ENCODE measurements at places on chromosomes 11 and 22.

DNA sequence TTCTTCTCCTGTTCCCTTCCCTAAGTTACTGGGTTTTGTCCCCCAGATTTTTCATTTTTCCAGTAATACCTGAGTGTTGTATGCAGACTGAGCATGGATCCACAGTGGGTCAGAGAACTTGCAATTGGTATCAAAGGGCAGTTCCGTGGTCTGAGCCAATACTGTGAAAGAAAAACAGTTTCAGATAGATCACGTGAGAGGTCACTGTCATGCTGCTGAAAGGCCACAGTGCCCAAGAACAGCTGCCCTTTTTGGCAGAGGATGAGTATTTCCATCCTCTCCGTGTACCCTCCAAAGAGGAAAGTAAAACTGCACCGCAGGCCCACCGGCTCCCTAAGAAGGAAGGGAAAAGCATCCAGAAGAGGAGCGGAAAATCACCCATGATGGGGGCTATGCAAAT, 73.0 kb upstream of the TBCEL start:
- no peak for DNase-seq

GRCh38 chr11:115155978-115156377, 348.2 kb downstream of the CADM1 start:
- DNase-seq: no peak

GRCh38 chr22:46063846-46064227, 86.5 kb upstream of the PPARA start:
- no peak for DNase-seq

GRCh38 chr11:33268945-33269540, 11.9 kb downstream of the HIPK3 start:
- DNase-seq: no peak

DNA sequence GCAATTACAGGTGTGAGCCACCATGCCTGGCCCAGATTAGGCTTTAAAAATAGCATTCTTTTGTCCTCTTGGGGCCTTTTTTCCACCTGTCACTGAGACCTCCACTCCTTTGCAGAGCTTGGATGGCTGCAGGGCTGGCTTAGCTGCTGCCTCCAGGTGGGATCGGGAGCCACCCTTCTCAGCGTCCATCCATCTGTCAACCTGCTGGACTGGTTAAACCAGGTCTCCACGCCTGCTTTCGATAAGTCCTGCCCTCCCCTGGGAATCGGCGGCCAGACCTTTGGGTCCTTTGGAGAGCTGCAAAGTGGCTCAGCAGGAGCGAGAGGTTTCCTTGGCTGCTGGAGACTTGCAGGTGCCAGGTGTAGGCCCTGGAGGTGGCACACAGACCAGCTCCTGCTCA, 23.4 kb upstream of the GRAMD4 start:
- DNase-seq: no peak

GRCh38 chr11:17531636-17532113, 12.5 kb downstream of the USH1C start:
- DNase-seq: no peak

DNA sequence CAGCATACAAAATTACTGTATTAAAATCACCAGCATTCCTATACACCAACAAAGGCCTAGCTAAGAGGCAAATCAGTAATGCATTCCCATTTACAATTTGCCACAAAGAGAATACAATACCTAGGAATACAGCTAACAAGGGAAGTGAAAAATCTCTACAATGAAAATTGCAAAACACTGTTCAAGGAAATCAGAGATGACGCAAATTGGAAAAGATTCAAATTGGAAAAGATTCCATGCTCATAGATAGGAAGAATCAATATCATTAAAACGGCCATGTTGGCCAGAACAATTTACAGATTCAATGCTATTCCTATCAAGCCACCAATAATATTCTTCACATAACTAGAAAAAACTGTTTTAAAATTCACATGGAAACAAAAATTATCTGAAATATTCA, 123.0 kb upstream of the ANO5 start:
- DNase-seq: no peak

DNA sequence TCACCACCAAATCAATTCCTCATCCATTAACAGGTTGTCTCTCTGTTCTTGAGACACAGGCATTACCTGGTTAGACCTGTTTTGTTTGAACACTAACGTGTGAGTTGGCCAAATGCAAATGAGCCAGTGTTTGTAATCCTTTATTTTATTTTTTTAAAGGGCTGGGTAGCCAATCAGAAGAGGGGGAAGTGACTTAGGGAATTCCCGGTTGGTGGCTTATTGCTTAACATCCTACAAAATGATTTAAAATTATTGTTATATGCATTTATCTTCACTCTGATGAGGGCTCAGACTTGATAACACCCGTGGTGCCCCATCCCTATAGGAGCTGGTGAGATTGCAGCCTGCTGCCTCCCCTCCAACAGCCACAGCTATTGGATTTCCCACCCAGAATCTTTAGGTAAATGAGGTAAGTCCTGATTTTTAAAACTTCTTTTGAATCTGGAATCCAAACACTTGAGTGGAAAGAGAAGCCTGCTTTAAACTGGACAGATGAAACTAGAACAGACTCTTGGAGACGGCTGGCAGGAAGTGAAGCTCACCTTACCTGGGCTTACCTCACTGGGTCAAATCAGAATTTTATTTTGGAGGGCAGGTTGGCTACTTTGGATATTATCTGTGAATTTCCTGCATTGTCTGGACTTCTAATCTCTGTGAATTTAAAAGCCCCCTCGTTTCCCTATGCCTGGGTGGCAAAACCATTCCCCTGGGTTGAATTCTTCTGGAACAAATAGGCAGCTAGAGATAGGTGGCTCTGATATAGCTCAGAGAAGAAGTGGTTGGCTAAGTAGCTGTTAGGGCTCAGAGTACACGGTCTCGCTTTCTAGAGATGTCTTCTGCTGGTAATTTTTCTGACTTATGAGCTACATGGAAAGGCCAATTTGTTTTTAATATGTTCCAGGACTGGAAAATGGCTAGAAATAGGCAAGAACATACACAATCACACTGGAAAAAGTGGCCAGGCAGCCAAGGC, at the start of gene EHF:
Gene EHF, plus strand, starts transcription at position 274 of the 973 bp plus-strand sequence. CDS start 21,538 bp downstream, outside the sequence.
- no peak for DNase-seq

DNA sequence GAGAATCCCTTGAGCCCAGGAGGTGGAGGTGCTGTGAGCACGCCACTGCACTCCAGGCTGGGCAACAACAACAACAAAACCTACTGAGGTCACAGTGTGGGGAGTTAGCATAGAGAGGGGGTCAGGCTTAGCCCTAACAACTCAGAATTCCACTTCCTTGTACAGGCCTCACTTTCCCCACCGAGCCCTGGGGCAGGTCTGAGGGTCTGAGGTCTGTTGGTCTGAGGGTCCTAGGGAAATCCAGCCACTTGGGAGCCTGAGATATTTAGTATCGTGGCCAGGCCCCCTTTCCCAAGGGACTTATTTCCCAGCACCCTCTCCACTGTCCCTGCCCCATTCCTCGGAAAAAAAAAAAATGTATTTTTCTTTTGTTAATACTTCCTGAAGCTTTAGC, 34.8 kb upstream of the HORMAD2 start:
- DNase-seq: no peak

DNA sequence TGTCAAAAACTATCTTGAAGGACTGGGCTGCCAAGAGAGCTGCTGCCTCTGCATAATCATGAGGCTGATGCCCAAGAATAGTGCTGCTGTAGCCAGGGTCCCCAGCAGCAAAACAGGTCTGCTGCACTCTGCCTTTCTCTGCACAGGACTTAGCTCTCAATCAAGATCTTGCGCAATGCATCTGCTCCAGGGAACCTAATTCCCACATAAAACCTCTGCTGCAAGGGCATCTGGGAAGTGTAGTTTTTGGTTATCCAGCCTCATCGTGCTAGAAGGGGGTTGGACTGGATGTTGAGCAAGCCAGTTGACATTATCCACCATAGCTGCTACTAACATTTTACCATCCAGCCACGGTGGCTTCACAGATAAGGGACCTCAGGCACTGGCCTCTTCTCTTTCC, 192.7 kb downstream of the C11orf91 start:
- no peak for DNase-seq

- DNase-seq: no peak
Measured at GRCh38 chr11:84372381-84372950, 1086.3 kb upstream of the CCDC90B start.

DNA sequence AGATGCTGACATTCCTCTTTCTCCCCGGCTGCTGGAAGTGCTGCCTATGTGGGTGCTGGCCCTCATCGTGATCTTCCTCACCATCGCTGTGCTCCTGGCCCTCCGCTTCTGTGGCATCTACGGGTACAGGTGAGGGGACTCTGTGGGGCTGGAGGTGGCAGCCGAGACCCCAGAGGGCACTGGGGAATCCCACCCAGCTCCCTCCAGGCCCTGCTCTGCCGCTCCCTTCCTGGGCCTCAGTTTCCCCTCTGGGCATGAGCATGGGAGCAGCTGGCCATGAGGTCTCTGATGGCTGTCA, 21.8 kb downstream of the CSF2RB start:
- no peak for DNase-seq

GRCh38 chr11:117219995-117220394, 11.9 kb downstream of the PCSK7 start:
- DNase-seq: no peak

DNA sequence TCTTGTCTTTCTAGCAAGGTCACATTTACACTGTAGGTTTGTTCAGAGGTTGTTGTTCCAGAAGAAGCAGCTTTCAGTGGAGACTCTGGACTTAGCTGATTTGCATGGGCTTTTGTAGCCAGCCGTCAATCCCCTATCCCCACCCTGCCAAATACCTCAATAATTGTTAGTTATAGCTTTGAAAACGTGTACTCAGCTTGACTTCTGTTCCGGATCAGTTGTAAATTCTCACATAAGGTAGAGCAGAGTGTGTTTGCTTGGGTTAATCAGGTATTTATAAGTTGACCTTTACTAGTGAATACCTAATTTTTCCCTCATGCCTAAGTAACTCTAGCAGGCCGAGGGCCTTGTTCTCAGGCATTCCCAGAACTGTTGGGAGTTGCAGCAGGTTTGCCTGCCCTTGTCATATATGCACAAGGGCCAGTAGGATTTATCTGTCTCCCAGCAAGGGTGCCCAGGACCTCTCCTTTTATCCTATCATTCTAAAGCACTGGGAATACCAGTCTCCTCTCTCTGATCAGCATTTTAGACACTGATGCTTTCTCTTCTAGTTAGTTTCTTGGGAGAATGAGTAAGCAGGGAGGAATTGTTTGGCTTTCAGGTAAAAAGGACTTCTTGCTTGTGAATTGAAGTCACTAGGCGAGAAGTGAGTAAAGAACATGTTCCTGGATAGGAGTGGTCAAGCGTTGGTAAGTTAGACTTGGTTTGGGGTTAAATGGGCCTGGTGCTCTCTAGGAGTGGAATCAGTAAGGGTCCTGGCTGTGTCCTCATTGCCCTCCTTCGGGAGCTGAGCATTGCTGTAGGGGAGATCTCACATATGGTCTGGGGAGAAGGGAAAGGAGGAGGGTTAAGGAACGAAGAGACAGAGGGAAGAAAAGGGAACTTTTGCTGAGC, 22.1 kb downstream of the STIM1 start:
- no peak for DNase-seq

DNA sequence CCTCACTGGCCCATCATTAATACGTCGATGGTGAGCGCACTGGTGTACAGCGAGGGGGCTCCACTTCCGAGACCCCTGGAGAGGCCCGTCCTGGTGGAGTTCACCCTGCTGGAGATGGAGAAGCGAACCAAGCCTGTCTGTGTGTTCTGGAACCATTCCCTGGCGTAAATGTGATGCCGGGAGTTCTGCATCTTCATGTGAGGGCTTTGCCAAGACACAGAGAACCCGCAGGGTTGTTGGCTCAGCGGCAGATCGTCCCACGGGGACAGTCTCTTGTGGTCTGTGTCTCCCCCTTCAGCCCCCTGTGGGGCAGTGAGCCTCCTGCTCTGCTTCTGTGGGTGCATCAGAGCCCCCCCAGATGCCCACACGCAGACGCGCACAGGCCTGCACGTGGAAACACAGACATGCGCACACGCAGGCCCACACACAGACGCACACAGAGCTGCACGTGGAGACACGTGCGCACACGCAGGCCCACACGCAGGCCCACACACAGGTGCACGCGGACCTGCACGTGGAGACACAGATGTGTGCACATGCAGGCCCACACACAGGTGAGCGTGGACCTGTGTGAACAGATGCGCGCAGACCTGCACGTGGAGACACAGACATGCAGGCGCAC, 55.8 kb upstream of the PRODH start:
- no peak for DNase-seq

- DNase-seq: no peak
Measured at GRCh38 chr11:83118814-83119213, 38.1 kb upstream of the PCF11 start.

DNA sequence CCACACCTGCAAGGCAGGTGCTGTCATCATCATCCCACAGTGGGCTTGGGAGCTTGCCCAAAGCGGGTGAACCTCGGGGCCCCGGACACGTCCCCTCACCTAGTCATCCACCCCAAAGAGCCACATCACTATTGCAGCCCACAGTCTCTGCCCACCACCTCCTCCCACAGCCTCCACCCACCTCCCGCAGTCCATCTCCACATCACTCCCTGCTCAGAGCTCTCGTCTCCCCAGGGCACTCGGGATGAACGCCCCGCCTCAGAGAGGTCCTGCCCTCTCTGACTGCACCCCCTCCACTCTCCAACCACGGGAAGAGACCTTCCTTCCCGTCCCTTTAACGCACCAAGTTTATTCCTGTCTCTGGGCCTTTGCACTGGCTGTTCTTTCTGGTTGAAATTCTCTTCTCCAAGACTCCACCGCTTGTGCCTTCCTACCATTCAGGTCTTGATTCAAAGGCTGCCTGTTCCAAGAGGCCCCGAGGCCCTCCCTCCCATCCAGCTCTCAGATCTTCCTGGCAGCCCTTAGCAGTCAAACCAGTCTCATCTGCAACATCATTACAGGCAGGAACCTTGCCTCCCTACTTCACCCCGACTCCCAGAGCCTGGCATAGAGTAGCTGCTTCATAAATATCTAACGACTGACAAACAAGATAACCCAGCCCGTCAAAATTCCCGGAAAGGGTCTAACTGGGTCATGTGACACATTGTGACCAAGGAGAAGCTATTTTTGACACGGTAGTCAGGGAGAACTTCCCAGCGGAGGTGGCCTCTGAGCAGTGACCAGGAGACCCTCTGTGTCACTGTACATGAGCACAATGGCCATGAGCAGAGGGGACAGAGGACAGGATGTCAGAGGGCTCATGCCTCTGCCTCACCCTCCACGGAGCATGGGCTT, 11.1 kb downstream of the KCNJ4 start:
- no peak for DNase-seq
